ENCODE measurements at places on chromosomes 1 and 21. TPM values are rescaled to one million over a fixed set of nuclear protein-coding genes. Genes with fewer than 3 reads are reported as not detected.

Gene C4BPA
- total RNA-seq = not detected

Gene LEFTY1
- not detected for total RNA-seq

Gene RCSD1
- total RNA-seq = 1.00 TPM

Gene VCAM1
- 1.7 TPM for total RNA-seq

- peak; percentile 81 for DNase-seq
Observed at GRCh38 chr21:34092262-34092921, 19.0 kb downstream of the MRPS6 start.

GRCh38 chr1:20282533-20282932 is 8.1 kb upstream of the VWA5B1 start:
- no peak for DNase-seq

DNA sequence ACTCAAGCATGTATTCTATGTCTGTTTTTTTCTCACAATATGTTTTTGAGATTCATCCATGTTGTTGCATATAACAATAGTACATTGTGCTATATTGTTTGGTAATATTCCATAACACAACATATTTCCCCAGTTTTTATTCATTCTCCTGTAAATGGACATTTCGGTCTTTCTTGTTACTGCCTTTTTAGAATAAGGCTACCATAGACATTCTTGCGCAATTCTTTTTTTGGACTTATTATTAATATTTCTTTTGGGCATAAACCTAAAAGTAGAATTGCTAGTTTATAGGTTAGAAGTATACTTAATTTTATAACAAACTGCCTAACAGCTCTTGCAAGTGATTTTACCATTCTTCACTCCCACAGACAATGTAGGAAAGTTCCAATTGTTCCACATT is 573.0 kb downstream of the ADGRL2 start:
- DNase-seq = no peak

GRCh38 chr1:20695515-20695914 is 22.3 kb downstream of the KIF17 start:
- DNase-seq = no peak

DNA sequence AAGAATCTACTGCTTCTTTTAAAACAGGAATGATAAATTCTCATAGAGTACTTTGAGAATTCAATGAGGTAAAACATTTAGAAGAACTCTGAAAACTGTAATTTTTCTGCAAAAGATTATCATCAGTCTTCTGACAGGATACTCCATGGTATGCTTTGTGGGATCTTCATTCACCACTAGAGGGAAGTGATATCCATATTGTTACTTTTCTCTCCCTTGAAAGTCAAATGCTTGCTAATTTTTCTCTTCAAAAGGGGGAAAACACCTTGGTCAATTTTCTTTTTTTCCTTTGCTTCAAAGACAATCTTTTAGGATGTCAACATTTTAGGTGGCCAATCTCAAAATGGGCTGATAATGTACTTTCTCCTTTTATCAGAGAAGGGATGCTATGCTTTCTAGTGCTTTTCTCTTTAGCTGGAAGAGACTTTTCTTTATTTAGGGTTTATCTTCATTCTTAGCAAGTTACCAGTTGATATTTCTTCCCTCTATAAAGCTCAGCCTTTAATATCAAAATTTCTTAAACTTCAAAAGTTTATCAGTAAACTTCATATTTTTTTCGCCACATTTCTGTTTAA is 95.5 kb downstream of the NEGR1 start:
- DNase-seq = peak; percentile 51

DNA sequence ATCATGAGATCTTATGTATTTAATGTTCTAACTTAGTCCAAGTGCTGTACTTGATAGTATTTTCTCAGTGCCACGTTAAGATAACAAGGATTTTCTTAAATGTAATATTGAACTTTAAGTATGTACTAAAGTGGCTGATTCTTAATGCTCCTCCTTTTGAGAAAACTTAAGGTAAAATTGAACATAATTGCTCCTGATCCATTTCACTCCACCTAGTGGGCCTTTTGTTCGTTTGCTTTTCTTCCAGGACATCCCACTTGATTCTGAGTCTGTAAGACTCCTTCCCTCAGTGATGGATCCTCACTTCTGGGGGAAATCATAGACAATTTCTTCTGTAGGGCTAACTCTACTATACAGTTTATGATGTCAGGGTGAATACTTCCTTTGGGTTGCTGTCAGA is 173.1 kb downstream of the LMO4 start:
- no peak for DNase-seq
